ENCODE measurements at places on chromosomes 7 and 10.

DNA sequence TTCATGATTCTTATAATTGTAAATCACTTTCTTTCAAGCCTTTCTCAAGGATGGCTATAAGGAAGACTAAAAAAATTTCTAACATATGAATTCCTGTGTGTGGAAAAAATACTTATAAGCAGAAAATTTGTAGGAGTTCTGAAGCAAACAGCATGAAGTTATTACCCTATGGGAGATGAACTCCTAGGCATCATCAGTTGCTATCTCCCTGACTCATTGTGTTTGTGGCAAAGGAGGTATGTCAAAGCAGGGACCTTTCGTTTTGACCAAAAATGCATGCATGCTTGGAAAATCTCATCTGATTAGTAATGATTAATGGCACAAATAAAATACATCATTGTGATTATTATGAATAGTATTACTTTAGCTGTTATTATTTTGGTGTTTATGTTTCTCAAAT is 59.4 kb downstream of the CALCR start:
- DNase-seq = no peak

DNA sequence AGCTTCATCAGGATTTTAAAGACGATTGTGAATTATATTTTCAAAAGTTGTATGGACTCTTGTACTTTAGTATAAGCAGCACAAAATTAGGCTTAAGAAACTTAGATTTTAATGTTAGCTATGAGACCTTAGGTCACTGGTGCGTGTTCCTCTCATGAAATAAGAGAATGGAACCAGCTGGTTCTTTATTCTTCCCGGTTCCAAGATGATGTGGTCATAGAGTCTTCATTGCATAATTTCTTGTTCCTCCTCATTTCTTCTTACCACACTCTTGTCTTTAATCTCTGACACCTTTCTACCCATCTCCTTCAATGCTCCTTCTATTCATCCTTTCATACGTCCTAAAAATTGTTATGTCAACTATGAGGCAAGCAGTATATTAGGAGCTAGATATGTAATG is 437.2 kb downstream of the AUTS2 start:
- no peak for DNase-seq

DNA sequence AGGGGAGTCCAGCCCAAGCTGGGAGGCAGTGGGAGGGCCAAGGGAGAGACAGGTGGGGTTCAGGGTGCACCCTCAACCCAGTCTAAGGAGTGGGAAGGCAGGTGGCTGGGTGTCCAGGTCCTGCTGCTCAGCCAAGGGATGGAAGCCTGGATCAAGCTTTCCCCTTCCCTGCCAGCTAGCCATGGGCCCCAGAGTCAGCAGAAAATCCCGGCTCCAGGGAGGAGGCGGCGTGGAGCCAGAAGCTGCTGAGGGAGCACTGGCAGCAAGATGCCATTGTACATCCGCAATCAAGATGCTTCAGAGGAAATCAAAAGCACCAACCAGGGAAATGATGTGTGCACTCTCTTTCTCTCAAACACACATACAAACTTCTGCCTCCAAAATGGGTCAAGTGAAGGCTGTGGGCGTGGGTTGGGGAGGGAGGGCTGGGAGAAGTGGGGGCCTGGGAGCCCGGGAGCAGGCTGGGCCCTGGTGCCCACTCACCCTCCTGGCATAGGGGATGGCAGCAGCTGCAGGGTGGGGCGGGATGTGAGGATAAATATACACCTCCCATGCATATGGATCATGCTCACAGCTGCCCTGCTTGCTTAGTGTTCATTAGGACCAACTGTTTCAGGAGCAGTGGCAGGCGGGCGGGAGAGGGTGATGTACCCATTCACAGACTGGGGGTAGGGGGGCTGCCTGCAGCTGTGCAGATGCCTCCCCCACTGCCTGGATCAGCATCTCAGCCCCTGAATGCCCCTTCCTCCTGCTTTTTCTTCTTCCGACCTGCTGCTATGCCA is 24.2 kb downstream of the TRIM8 start:
- no peak for DNase-seq

DNA sequence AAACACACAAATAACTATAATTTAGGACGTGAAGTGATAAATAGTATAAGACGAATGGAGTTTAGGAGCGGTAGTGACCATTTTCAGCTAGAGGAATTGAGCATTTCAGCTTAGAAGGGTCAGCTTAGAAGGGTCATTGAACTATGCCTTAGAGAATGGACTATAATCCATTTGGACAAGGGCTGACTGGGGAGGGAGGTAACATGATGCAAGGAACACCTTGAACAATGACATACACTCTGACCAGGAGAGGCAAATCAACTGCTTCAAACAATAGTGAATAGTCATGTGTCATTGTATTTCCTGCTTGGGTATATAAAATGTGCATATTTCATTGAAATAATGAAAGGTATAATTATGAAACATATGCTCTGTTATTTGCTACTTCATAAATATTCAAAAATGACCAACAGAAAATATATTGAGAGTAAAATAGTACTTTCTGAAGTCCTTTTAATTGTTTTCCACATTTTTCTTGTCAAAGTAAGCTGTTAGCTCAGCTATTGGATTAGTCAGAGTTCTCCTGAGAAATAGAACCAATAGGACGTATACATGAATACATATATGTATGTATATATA is 40.5 kb upstream of the WASL start:
- DNase-seq = no peak

- no peak for DNase-seq
Measured at GRCh38 chr7:66399566-66399965, 194.4 kb downstream of the TPST1 start.

Measured in stimulated activated CD4-positive, alpha-beta T cell treated with anti-CD3 and anti-CD28 coated beads, Interleukin-4, amount 100 ng/mL, for 48 hours (primary cell).